Activated T-helper 1 cell treated with anti-CD3 and anti-CD28 coated beads, Interleukin-12 subunit alpha, Interleukin-12 subunit beta, Interleukin-2, Interleukin-4 antibody, amounts not matched to agents 30 ng/mL and 10 ng/mL and 1 ng/mL, durations not matched to agents 14 hours and 24 hours and 36 hours (primary cell): ENCODE measurements at places on chromosomes 2 and 18. TPM values are rescaled to one million over a fixed set of nuclear protein-coding genes. Genes with fewer than 3 reads are reported as not detected.

DNA sequence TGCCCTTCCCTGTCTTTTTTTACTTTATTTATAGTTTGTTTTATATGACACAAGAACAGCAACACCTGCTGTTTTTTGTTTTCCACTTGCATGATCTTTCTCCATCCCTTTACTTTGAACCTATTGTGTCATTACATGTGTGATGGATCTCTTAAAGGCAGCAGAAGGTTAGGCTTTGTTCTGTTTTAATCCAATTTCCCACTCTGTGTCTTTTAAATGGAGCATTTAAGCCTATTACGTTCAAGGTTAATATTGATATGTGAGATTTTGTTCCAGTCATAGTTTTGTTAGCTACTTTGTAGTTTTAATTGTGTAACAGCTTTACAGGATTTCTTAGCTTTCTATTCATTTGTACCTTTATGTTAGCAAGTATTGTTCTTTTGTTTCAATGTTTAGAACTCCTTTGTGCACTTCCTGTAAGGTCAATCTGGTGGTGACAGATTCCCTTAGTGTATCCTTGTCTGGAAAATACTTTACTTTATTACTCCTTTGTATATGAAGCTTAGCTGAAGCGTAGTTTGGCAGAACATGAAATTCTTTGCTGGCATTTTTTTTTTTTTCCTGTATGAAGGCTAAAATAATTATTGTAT, 1443.0 kb upstream of the LRRTM1 start:
- no peak for DNase-seq
- H3K27ac ChIP-seq: no peak overlapping the region
- no peaks in the 10 kb centered on the region for H3K4me1 ChIP-seq
- no peaks in the 10 kb centered on the region for H3K27me3 ChIP-seq
- H3K36me3 ChIP-seq: no peaks in the 10 kb centered on the region

The METTL4 gene
- 15.0 and 26.2 TPM in 2 replicates for total RNA-seq

The FRZB gene
- total RNA-seq: not detected in 2 replicates

The MEP1B gene
- 0.20 TPM in 1 of 2 replicates, not detected in the other for total RNA-seq

GRCh38 chr2:45746888-45747287, 95.4 kb downstream of the PRKCE start:
- no peaks in the 10 kb centered on the region for H3K27me3 ChIP-seq
- H3K36me3 ChIP-seq: peaks cover 2% of the 10 kb centered on the region
- DNase-seq: no peak
- no peak overlapping the region for H3K27ac ChIP-seq
- H3K4me3 ChIP-seq: no peak overlapping the region

- no peak overlapping the region for H3K4me3 ChIP-seq
- H3K27ac ChIP-seq: no peak overlapping the region
- DNase-seq: no peak
- H3K27me3 ChIP-seq: peaks cover 25% of the 10 kb centered on the region
- H3K36me3 ChIP-seq: no peaks in the 10 kb centered on the region
Measured at GRCh38 chr2:230969659-230970015, 26.3 kb upstream of the SPATA3 start.

DNA sequence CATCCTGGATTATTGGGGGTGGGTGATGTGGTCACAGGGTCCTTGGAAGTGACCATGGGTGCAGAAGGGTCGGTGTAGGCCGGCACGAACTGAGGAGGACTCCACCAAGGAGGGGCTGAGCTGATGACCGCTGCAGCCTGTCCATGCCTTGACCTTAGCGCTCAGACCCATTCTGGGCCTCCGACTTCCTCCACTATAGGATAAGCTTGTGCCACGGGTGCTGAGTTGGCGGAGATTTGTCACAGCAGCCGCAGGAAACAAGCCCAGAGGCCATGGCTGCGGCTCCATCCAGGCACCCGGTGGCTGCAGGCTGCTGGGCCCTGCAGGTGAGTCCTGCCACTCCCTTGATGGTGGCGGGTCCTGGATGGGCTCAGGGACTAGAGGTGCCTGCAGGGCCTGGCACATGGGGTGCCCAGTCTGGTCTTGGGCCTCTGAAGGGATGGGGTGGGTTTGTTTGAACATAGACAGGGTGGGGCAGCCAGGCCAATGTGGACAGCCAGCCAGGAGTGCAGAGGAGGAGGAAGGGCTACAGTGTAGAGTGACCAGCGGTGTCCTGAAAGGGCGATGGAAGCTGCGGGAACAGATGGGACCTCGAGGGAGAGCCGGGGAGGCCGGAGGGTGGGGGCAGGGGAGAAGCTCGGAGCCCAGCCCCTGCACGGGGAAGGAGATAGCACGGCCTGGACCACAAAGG, 84.8 kb downstream of the SEPTIN10 start:
- H3K4me1 ChIP-seq: no peaks in the 10 kb centered on the region
- H3K27me3 ChIP-seq: peaks cover 13% of the 10 kb centered on the region
- no peak overlapping the region for H3K4me3 ChIP-seq
- DNase-seq: no peak

The ARHGAP28 gene
- not detected in 2 replicates for total RNA-seq

GRCh38 chr2:171146633-171147032, 14.1 kb downstream of the TLK1 start:
- DNase-seq: no peak
- peaks cover 6% of the 10 kb centered on the region for H3K36me3 ChIP-seq
- H3K27me3 ChIP-seq: no peaks in the 10 kb centered on the region
- H3K27ac ChIP-seq: no peak overlapping the region
- no peak overlapping the region for H3K4me3 ChIP-seq
- H3K4me1 ChIP-seq: peaks cover 56% of the 10 kb centered on the region

DNA sequence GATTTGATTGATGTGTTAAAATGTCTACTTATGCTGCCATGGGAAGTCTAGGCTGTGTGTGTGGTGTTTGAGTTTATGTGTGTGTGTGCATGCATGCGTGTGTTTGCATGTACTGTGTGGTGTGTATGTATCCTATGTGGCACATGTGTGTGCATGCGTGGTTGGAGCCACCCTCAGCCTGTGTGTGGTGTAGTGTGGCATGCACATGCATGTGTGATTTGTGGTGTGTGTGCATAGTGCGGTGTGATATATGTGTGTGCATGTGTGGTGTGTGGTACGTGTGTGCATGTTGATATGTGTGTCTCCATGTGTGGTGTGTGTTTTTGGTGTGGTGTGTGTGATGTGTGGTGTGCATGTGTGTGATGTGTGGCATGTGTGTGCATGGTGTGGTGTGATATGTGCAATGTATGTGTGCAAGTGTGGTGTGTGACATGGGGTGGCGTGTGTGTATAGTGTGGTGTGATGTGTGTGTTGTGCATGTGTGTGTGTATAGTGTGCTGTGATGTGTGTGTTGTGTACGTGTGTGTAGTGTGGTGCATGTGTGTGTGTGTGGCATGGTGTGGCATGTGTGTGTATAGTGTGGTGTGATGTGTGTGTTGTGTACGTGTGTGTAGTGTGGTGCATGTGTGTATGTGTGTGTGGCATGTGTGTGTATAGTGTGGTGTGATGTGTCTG, 66.6 kb upstream of the HDAC4 start:
- H3K27me3 ChIP-seq: no peaks in the 10 kb centered on the region
- no peaks in the 10 kb centered on the region for H3K36me3 ChIP-seq
- H3K27ac ChIP-seq: no peak overlapping the region
- DNase-seq: no peak
- no peak overlapping the region for H3K4me3 ChIP-seq

DNA sequence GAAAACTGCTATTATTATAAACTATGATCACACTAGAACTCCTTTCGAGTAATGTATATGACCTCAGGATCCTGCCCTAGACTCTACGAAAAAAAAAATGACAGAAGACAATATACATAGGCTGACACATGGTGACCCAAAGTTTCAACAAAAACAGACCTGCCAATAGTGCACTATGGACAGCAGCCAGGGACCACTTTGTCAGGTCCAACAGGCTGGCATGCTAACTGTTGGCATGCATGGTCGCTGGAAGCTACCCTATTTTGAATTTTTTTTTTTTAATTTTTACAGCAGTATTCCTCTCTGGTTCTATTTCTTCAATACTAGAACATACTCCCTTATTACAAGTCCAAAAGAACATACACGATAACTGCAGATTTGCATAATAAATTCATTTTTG, 38.1 kb downstream of the REV1 start:
- no peaks in the 10 kb centered on the region for H3K4me1 ChIP-seq
- DNase-seq: no peak
- no peak overlapping the region for H3K4me3 ChIP-seq
- peaks cover 33% of the 10 kb centered on the region for H3K36me3 ChIP-seq
- H3K27ac ChIP-seq: no peak overlapping the region
- no peaks in the 10 kb centered on the region for H3K27me3 ChIP-seq

The SCG2 gene
- not detected in 2 replicates for total RNA-seq

The TNFRSF11A gene
- total RNA-seq: 22.9 and 27.1 TPM in 2 replicates

The MYO3B gene
- total RNA-seq: 0.57 and 0.78 TPM in 2 replicates

GRCh38 chr2:45938649-45939511, 287.4 kb downstream of the PRKCE start:
- peaks cover 4% of the 10 kb centered on the region for H3K4me1 ChIP-seq
- H3K27me3 ChIP-seq: no peaks in the 10 kb centered on the region
- H3K27ac ChIP-seq: no peak overlapping the region
- H3K4me3 ChIP-seq: no peak overlapping the region

DNA sequence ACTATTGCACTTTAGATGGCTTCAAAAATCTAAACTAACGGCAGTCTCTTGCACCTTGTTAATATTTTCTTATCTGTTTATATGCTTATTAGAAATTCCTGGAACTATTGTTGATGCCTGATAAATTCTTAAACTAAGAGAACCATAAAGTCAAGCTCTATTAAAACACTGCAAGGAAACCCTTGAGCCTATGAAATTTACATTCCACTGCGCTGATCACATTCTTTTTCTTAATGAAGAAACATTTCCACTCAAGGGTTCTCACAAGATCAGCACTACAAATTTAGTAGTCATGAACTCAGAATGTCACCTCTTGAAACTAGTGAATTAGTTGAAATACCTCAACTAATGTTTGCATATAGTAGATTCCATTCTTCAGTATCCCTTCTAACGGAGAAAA, 331.8 kb upstream of the SLC8A1 start:
- no peaks in the 10 kb centered on the region for H3K4me1 ChIP-seq
- no peak overlapping the region for H3K4me3 ChIP-seq
- no peaks in the 10 kb centered on the region for H3K36me3 ChIP-seq
- no peak overlapping the region for H3K27ac ChIP-seq
- DNase-seq: no peak

The NDUFAF7 gene
- total RNA-seq: 23.0 and 27.1 TPM in 2 replicates

DNA sequence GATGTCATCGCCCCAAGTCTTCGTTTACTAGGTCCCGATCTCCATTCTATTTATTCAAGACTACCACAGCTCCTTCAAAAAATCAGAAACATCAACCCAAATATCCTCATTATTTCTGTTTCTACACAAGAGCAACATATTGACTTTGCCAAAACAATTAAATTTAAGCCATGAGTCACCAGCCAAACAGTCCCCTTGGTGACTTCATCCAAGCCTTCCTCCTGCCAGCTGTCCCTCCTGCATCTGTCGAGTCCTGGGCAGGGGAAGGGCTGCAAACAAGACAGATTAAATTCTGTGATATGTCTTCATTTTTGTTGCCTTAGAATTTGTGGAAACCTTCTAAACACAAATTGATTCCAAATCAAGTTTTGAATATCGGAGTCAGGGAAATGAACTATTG, 110.3 kb downstream of the SP3 start:
- H3K27me3 ChIP-seq: peaks cover 5% of the 10 kb centered on the region
- peaks cover 13% of the 10 kb centered on the region for H3K4me1 ChIP-seq
- DNase-seq: no peak
- H3K27ac ChIP-seq: no peak overlapping the region
- no peaks in the 10 kb centered on the region for H3K36me3 ChIP-seq
- no peak overlapping the region for H3K4me3 ChIP-seq

The CD207 gene
- total RNA-seq: not detected in 2 replicates

The ZNF385B gene
- not detected in 2 replicates for total RNA-seq

DNA sequence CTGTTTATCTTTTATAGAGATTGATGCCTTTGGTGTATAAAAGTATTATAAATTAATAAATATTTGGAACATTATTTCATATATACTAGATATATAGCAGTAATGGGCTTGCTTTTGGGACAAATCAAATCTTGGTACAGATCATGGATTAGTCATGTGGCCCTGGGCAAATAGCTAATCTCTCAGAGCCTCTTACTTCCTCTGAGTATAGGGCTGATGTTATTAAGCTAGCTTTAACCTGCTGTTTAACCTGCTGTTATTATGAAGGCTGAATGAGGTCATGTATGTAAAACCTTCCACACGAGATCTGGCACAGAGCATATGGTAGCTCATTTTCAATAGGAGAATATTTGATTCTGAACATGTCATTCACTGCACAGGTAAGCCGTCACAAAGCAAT, 5.7 kb downstream of the ITGB6 start:
- H3K4me3 ChIP-seq: no peak overlapping the region
- DNase-seq: no peak
- no peaks in the 10 kb centered on the region for H3K36me3 ChIP-seq
- H3K27me3 ChIP-seq: peaks cover 4% of the 10 kb centered on the region
- H3K4me1 ChIP-seq: no peaks in the 10 kb centered on the region
- H3K27ac ChIP-seq: no peak overlapping the region

The LINC00305 gene
- not detected in 2 replicates for total RNA-seq

- H3K4me1 ChIP-seq: no peaks in the 10 kb centered on the region
- H3K27ac ChIP-seq: no peak overlapping the region
- H3K36me3 ChIP-seq: peaks cover 6% of the 10 kb centered on the region
- no peak for DNase-seq
- no peaks in the 10 kb centered on the region for H3K27me3 ChIP-seq
- no peak overlapping the region for H3K4me3 ChIP-seq
Measured at GRCh38 chr2:144288438-144288837, 231.5 kb downstream of the ZEB2 start.

- peaks cover 4% of the 10 kb centered on the region for H3K27me3 ChIP-seq
- no peak overlapping the region for H3K27ac ChIP-seq
- H3K4me1 ChIP-seq: no peaks in the 10 kb centered on the region
- no peak for DNase-seq
- no peak overlapping the region for H3K4me3 ChIP-seq
- H3K36me3 ChIP-seq: no peaks in the 10 kb centered on the region
Measured at GRCh38 chr18:58335821-58336220, 291.8 kb downstream of the NEDD4L start.
